ENCODE measurements at places on chromosomes 11 and 22.

DNA sequence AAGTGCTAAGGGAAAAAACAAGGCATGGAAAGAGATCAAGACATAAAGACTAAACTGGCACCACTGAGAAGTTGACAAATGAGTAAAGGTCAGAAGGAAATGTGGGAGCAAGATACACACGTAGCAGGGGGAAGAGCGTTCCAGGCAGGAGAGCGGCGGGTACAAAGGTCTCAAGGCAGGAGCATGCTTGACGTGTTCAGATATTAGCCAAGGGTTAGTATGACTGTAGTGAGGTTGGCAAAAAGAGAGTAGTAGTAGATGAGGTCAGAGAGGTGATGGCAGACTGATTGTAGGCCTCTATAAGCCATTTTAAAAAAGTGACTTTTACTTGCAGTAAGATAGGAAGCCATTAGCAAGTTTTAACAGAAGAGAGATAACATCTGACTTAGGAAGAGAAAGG, 9.9 kb downstream of the SYT9 start:
- DNase-seq: no peak

- DNase-seq: no peak
Measured at GRCh38 chr11:64080390-64080789, 44.7 kb downstream of the FLRT1 start.

DNA sequence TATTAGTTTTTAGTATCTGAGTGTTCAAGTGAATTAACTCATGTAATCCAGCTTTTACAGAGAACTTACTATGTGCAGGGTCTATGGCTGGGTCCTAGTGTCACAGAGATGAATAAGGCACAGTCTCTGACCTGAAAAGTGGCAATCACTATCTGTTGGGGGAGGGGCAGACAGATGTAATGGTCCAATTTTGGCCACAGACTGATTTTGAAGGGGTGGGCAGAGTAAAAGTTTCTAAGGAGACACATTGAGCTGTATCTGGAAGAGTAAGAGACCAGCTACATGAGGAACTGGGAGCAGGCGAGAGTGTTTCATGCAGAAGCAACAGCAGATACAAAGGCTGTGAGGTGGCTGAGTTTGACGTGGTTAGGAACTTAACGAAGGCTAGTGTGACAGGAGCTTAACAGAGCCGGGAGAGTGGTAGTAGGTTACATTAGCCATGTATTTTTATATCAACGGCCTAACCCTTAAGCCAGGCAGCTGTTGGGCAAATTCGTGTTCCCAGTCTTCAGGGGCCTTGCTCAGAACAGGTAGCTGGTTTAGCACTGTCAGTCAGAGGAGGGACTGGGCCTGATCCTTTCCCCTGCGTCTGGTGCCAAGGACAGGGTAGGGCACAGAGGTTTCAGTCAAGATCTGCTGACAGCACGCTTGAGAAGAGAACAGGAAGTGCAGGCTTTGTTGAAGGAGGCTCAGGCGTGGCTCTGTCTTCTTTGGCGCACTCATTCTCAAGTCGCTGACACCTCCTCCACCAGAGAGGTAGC, 1.4 kb upstream of the STIM1 start:
- DNase-seq: no peak

DNA sequence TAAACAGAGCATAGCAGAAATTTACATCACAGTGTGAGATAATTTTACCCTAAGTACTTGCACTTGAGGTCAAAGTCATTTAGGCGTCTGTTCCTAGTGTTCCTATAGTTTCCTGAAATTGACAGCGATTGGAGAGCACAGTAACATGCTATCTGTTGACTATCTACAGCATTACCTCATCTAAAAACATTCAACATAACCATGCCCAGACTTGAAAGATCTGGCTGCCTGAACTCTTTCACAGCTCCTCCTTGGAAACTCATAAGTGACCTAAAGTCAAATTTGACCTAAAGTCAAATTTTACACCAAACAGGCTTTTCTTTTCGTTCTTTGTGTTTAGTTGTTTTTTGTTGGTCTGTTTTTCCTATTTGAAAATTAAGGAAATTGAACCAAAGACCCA, 233.8 kb upstream of the UBASH3B start:
- DNase-seq: no peak

GRCh38 chr11:115724666-115725065, 220.5 kb upstream of the CADM1 start:
- no peak for DNase-seq

DNA sequence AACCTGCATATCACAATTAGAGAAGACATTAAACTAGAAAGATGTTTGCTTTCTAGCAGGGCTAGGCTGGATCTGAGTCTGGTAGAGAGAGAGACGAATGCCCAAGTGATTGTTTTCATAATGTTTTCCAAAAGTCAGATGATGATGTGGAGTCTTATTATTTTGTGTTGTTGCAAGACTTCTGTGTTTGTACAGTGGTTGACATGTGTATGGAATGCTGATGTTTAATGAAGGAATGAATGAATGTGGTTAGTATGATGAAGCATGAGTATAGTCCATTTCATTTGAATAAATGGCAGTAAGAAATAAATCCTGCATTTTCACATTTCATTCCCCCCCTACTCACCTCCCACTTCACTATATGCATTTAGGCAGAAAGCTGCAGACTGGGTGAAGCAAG, 69.6 kb downstream of the PPP2R1B start:
- DNase-seq: no peak

GRCh38 chr11:3926458-3927095, 71.1 kb downstream of the STIM1 start:
- DNase-seq: no peak

DNA sequence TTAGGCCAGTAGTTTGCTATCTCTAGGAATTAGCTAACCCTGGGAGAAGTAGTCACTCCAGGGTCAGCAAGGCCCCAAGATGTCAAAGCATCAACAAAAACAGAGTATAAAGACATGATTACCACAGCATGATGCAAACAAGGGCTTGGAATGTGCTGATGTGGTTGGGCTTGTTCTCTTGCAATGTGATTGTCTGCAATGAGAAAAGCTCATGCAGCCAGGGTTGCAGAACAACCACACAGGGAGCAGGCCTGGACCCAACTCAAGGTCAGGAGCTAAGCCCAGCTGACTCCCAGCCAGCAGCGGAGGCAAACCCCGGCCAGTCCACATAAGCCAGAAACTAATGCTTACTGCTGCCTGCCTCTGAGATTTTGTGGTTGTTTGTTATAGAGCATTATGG, 132.4 kb upstream of the ZC3H12C start:
- DNase-seq: no peak
